ENCODE measurements at places on chromosomes 5 and 9.

- DNase-seq: no peak
These were observed 2031.8 kb upstream of the CDH6 start for GRCh38 chr5:29161399-29162291.

DNA sequence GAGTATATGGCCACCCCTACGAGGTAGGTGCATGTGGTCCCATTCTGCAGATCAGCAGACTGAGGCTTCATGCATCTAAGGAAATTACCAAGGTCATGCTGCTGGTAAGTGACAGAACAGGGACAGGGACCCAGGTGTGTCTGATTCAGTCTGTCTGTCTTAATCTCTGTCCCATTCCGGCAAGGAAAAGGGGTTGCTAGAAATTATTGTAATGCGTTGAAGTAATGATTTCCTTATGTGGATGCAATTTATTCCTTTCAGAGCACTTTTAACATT is 76.8 kb downstream of the AMBP start:
- no peak for DNase-seq

DNA sequence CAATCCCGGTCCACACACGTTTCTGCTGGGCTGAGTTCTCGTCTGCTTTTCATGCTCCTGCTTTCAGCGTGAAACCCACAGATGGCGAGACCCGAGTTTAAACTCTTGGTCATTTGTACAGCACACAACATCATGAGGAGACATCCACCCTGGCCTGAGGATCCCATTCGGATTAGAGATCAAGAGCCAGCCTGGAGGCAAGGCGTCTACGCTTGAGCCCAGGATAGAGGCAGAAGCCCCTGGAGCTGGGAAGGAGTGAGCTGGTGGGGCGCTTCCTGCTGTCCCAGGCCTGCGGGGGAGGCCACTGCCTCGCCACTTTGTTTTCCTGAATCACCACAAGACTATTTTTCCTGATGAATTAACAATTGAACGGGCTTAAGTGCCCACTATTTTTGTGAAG is 281.9 kb upstream of the IRX4 start:
- DNase-seq: no peak

DNA sequence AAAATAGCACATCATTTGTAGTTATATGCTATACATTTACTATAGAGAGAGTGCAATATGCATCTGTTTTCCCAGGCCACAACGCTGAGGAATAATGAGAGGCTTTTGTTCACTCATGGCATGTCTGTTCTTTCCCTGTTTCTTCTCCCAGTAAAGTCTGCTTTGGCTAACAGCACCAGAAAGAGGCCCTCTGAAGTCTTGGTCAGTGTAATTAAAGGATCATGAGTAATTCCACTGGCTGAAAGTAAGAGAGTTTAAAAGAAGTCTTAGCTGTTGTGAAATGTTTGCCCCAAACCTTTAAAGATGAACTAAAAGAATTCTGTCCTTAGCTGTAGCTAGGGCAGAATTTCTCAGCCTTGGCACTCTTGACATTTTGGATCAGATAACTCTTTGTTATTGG is 228.8 kb downstream of the TLE4 start:
- DNase-seq: no peak

Data from activated naive CD4-positive, alpha-beta T cell treated with Interleukin-2 at 50 U/mL for 16 hours (primary cell).